ENCODE measurements at places on chromosomes 2 and 18. TPM values are rescaled to one million over a fixed set of nuclear protein-coding genes. Genes with fewer than 3 reads are reported as not detected.

Gene PCARE
- polyA plus RNA-seq, result 0.04 TPM

Gene CPLX4
- not detected for polyA plus RNA-seq

Gene ASXL3
- 11.7 TPM for polyA plus RNA-seq

Gene FLACC1
- 2.3 TPM for polyA plus RNA-seq

Gene STON1
- polyA plus RNA-seq, result 23.0 TPM

Gene KCNJ13
- 5.0 TPM for polyA plus RNA-seq

Gene ELOA2
- polyA plus RNA-seq, result not detected

Gene FN1
- polyA plus RNA-seq, result 1,700 TPM

Gene TEKT4
- 2.8 TPM for polyA plus RNA-seq

Gene IL1RN
- polyA plus RNA-seq, result 1.3 TPM

DNA sequence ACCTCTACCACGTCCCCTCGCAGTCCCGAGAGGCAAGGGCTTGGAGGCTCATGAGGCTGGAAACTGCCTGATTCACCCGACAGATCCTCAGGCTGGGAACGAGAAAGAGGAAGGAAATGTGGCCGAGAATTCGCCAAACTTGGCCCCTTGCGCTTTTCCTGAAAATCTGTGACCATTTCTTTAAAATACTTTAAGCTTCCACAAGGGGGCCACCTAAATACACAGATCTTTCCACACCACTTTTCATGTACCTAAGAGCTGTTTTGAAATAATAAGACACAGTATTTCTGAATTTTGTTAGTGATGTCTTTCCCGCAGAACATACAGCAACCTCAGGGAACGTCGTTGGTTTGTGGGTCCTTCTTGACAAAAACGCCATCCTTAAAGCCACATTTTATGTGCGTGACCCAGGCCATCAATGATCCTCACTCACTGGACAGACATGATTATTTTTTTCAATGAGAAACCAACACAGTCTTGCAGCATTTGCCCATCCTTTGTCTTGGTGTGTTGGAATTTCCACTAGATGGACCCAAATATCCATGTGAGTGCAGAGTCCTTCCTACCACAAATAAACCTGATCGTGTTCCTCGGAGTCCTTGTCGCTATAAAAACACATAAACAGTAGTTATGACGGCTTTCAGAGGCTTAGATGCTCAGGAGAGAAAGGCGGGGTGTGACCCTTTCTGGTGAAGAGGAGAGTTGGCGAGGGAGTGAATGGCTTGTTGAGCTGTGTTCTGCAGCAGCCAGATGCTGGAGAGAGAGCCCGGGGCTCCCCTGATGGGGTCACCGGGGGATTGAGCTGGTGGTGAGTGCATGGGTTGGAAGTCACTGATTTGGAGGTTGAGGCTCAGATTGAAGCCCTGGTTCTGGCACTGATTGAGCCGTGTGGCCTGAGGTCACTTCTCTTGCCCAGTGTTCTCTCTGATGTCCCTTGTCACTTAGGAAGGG is 25.0 kb downstream of the DCDC2C start:
- peak; percentile 56 for DNase-seq

DNA sequence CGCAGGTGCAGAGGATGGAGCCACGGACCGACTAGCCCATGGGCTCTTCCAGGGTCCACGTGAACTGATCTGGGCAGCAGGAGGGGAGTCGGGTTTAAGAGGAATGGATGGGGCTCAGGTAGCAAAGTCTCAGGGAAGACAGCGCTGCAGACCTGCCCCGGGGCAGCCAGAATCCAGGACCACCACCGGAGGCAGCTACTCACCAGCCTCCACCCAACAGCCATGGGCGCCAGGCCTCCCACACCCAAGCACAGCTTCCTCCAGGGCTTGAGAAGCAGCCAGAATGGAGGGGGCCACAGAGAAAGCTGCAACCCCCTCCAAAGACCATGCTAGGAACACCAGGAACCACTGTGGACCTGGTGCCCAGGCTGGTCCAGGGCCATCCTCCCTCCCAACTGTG is 164.3 kb downstream of the TWIST2 start:
- DNase-seq, result no peak

GRCh38 chr2:234669001-234669400 is 172.1 kb upstream of the ARL4C start:
- no peak for DNase-seq

DNA sequence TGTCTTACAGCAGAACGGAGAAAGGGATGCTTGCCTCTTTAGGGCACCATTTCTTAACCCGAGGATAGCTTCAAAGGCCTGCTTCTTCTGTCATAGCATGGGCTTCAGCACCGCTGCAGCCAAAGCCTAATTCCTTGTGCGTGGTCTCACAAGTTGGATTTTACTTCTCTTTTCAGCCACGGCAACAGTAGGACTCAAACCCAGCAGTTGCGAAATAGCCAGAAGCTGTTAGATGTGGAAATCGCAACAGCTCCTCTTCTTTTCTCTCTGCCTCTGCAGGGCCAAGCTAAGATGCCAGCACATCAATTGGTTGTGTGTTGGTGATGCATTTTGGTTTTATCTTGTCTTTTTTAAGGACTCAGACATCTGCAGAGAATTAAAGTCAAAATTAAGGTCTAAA is 3.1 kb downstream of the NRXN1 start:
- no peak for DNase-seq

- no peak for DNase-seq
Measured at GRCh38 chr18:49151482-49151881, 200.7 kb upstream of the SMAD7 start.

GRCh38 chr2:176268976-176269318 is 295 bp upstream of the MTX2 start:
- no peak for DNase-seq

GRCh38 chr2:182432051-182432450 is 5.2 kb upstream of the PDE1A start:
- no peak for DNase-seq

GRCh38 chr2:15678909-15679308 is 87.2 kb downstream of the DDX1 start:
- DNase-seq, result no peak

- DNase-seq, result no peak
Measured at GRCh38 chr18:37318360-37319355, 246.9 kb downstream of the CELF4 start.

GRCh38 chr18:48861181-48861708 is 89.5 kb downstream of the SMAD7 start:
- no peak for DNase-seq

- no peak for DNase-seq
Measured at GRCh38 chr18:23127090-23127489, 8.2 kb upstream of the CABLES1 start.

- DNase-seq, result no peak
Measured at GRCh38 chr18:38644875-38645641, 1079.5 kb upstream of the CELF4 start.

DNA sequence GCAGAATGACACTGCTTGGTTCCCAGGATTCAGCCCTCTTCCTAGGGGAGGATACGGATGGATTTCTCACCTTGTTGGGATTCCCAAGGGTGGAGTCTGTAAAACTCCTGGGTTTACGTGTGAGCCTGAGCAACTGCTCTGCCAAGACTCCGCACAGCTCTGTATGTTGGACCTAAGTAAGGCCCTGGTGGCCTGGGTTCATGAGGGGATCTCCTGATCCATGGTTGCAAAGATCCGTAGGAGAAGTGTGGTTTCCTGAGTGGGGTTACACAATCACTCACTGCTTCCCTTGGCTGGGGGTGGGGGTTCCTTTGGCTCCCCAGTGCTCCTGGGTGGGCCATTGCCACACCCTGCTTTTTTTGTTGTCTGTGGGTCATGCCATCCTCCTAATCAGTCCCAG is 37.7 kb downstream of the ANKRD12 start:
- DNase-seq, result no peak

- DNase-seq, result no peak
Measured at GRCh38 chr2:146642066-146642465, 1202.8 kb upstream of the ACVR2A start.

GRCh38 chr18:55119434-55119833 is 160.2 kb upstream of the CCDC68 start:
- DNase-seq, result no peak

DNA sequence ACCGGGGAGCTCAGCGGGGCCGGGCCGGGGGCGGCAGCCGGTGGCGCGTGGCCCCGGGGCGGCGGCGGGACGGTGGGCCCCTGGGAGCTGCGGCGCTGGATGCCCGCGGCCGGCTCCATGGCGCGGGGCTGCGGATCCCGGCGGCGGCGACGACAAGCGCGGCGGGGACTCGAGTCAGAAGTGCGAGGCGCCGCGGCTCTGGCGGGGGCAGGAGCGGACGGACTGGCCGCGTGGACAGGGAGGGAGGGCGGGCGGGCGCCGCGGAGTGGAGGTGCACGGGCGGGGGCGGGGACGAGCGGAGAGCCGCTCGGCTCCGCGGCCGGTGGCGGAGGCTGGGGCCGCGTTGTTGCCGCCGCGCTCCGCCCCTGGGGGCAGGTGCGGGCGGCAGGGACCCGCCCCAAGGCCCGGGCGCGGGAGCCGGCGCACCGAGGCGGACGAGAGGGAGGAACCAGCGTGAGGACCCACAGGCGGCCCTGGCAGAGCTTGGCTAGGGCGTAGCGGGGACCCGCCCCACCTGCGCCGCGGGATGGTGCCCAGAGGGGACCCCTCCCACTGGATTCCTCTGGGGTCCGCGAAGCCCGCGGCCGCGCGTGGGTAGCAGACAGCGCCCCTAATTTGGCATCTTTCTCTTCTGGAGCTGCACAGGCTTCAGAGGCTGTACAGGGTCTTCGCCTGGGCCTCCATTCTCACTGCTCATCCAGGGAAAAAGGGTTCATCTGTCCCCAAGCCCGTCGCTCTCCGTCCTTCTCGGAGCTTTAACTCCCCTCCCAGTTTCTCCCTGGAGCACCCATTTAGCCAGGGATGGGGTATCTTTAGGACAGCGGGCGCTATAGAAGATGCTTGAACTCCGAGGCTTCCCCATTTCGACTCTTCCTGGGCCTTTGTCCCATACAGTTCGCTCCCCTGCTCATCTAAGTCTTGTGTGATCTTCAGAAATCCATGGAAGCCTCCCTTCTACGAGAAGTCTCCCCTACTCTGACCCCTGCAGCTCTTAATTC is at the start of gene TMEM163:
TMEM163 (minus strand) TSS at position 184 of the 998 bp plus-strand sequence.
- DNase-seq, result no peak

DNA sequence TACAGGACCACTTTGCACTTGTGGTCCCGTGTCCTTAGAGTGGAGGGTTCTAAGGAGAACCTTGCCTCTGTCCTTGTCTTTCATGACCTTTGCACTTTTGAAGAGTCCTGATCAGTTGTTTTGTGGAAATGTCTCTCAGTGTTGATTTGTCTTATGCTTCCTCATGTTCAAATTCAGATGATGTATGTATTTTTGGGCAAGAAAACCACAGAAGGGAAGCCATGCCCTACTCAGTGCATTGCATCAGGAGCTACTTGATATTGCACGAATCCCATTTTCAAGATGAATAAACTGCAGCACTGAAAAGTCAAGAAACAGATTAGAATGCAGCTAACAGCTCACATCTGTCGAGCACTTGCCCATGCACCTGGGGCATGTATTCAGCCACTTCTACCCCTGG is 152.2 kb downstream of the INHBB start:
- no peak for DNase-seq

DNA sequence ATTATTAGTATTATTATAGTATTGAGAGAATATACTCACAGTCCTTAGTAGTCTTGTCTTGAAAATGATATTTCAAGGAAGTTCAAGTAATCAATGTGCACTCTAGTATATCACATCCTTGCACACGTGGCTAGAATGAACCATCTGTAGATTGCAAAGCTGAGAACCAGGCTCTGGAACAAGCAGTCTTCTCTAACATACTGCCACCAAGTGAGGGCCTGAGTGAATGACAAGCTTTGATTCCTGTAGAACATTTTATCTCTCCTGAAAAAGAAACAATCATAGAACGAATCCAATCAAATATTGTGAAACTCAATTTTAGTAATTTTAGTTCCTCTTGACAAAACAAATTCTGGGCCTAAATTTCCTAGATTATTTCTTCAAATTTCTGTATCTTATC is 55.3 kb upstream of the SULT1C3 start:
- DNase-seq, result no peak

DNA sequence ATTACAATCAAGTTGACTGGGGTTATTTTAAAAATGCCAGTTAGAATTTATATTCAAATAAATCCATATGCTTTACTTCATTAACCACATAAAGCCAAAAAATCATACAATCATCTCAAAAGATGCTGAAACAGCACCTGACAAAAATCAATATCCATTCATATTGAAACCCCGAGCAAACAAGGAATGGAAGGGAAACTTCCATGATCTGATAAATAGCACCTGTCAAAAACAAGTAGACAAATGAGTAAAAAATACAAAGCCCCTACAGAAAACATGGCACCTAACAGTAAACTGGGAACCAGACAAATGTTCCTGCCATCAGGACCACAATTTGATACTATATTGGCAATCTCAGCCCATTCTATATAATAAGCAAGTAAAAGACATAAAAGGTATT is 227.5 kb downstream of the HDAC4 start:
- no peak for DNase-seq

DNA sequence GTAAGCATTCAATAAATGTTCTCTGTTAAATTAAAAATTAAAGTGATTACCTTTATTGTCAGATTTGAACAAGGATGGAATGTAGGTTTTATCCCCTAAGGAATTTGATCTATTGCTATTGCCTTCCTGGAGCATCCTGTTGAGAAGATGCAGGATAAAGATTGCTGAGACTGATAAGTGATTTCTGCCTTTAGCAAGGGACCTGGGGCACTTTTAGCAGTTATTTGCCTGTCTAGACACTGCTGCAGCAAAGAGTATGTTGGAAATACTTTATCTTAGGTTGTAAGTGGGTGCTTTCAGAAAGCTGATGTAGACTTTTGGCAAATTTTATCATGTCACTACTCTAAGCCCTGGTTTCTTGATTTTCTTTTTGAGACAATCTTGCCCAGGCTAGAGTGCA is 69.5 kb downstream of the FAM117B start:
- DNase-seq, result no peak

- DNase-seq, result no peak
Measured at GRCh38 chr18:75839041-75839440, 411.5 kb upstream of the SMIM21 start.

DNA sequence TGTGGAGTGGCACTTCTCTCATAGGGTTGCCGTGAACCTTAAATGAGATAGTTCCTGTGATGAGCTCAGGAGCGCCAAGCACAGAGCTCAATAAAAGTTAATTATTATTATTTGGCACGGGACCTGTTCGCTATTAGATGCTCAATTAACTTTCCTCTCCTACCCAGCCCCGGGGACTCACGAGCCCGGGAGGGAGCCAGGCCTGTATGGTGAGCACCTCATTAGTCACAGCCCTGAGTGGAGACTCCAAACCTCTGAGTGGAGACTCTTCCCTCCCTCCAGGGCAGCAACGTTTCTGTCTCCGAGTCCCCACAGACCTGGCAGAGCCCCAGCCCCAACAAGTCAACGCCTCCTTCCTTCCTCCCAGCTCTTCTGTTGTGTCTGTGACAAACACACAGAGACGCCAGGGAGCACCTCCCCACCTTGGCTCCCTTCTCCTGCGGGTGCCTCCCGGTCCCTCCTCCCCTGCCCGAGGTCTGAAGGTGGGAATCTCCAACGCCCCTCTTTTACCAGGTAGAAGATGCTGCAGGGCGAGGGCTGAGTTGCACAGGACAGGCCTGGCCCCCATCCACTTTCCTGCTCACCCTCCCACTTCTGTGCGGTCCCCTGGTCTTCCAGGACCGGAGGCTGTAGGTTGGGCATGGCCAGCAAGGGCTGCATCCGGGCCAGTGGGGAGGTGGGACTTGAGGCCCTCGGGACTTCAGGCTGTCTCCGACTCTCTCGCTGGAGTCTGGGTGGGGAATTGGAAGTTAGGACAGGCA is 52.7 kb upstream of the ODC1 start:
- no peak for DNase-seq
